A549 treated with Mapracorat at 1 μM for 4 hours (cell line): ENCODE measurements at places on chromosomes 16 and 17. TPM values are rescaled to one million over a fixed set of nuclear protein-coding genes. Genes with fewer than 3 reads are reported as not detected.

Gene GLIS2
- total RNA-seq: 21.3 to 28.3 TPM (median 25.8 TPM) in 5 replicates

Gene SLC16A11
- not detected in 5 replicates for total RNA-seq

Gene ZNF597
- total RNA-seq: 0.98 to 1.1 TPM (median 1.0 TPM) in 5 replicates

Gene CACNG4
- 10.3 to 14.1 TPM (median 13.3 TPM) in 5 replicates for total RNA-seq

Gene SULT1A1
- 5.3 to 6.6 TPM (median 5.5 TPM) in 5 replicates for total RNA-seq

Gene INTS2
- total RNA-seq: 9.6 to 14.4 TPM (median 13.1 TPM) in 5 replicates
